ENCODE measurements at places on chromosomes 16 and 17.

DNA sequence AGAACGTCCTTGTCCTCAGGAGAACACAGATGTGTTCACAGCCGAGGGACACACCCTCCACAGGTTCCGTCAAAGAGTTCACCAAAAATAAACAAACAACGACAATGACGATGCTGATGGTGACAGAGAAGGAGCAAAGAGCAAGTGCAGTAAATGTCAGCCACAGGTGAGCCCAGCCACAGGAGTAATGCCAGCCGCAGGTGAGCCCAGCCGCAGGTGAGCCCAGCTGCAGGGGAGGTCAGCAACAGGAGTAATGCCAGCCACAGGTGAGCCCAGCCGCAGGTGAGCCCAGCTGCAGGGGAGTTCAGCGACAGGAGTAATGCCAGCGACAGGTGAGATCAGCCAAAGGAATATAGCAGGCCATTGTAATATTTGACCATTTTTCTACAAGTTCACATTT, 315.2 kb downstream of the FOXL1 start:
- DNase-seq = no peak

- DNase-seq = no peak
Measured at GRCh38 chr16:386641-387156, 4.9 kb upstream of the PGAP6 start.

- no peak for DNase-seq
Measured at GRCh38 chr16:54477714-54478113, 191.1 kb upstream of the IRX3 start.

GRCh38 chr17:48299760-48300159, 130.3 kb downstream of the SKAP1 start:
- no peak for DNase-seq

- no peak for DNase-seq
Measured at GRCh38 chr17:51319186-51319585, 58.8 kb downstream of the UTP18 start.

DNA sequence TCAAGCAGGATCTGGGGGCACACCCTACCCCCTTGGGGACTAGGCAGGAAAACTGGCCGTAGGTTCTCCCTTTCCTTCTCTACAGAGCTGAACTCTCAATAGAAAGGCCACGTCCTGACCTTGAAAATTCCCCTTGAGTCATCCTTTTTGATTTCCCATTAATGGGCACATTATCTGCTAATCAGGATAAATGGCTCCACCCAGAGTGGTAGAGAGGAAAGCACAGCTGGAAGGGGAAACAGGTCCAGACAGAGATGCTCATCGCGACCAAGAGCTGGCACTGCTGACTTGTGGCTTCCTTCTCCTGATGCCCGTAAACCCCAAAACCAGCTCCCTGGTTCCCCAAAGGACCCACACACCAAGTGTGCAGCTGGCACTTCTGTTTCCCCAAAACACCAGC, 206.5 kb upstream of the CDH5 start:
- DNase-seq = peak; percentile 12

- peak; percentile 61 for DNase-seq
Measured at GRCh38 chr16:53999841-54000240, 286.7 kb downstream of the IRX3 start.

GRCh38 chr16:10080051-10080772, 102.0 kb downstream of the GRIN2A start:
- DNase-seq = peak; percentile 32

DNA sequence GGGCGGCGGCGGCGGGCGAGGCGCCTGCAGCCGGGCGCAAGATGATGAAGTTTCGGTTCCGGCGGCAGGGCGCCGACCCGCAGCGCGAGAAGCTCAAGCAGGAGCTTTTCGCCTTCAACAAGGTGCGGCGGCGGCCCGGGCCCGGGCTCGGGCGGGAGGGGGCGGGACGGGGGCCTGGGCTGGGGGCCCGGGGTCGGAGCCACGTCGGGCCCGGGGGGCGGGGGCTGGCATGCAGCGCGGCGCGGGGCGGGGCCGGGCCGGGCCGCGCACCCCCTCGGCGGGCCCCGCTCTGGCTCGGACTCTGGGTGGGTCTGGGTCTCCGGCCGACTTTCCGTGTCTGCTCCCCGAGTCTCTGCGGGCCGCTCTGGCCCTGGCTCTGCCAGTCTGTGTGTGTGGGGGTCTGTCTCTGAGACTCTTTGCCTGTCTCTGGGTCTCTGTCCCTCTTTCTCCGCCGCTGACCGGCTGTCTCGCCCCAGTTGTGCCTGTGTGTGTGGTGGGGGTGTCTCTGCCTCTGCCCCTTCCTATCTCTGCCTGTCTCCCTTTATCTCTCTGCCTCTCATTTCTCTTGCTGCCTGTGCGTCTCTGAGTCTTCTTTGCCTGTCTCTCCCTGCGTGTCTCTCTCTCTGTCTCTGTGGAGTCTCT, 328 bp downstream of the LLGL1 start:
- DNase-seq = no peak

GRCh38 chr17:48244121-48244711, 136.7 kb downstream of the SNX11 start:
- peak; percentile 53 for DNase-seq

DNA sequence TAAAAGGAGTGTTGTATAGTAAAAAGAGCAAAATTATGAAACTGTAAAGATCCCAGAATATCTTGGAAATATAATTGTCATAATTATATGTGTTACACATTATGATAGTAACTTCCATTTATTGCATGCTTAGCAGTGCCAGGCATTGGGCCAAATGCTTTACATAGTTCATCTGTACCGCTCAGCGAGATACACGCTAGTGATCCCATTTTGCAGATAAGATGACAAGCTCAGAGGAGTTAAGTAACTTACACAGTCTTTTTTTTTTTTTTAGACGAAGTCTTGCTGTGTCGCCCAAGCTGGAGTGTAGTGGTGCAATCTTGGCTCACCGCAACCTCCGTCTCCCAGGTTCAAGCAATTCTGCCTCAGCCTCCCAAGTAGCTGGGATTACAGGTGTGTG, 6.8 kb upstream of the EZH1 start:
- DNase-seq = peak; percentile 52

DNA sequence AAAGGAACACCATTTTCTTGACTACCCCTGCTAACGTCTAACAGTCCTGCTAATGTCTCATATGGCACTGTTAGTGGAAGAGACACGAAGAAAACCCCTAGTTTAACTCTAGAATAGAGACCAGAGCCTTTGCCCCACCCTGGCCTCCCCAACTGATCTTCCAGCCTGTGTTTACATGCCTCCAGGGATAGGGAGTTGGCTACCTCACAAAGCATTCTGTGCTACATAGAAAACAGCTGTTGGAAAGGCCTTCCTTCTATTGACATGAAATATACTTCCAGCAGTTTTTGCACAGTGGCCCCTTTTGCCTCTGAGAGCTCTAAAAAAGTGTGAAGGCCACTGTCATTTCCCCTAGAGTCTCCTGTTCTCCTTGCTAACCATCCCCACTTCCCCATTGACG, 73.1 kb downstream of the ASIC2 start:
- DNase-seq = no peak

GRCh38 chr17:8101721-8102120, 14.2 kb upstream of the ALOX12B start:
- no peak for DNase-seq

GRCh38 chr17:45577571-45578279, 87.2 kb upstream of the PLEKHM1 start:
- DNase-seq = no peak

DNA sequence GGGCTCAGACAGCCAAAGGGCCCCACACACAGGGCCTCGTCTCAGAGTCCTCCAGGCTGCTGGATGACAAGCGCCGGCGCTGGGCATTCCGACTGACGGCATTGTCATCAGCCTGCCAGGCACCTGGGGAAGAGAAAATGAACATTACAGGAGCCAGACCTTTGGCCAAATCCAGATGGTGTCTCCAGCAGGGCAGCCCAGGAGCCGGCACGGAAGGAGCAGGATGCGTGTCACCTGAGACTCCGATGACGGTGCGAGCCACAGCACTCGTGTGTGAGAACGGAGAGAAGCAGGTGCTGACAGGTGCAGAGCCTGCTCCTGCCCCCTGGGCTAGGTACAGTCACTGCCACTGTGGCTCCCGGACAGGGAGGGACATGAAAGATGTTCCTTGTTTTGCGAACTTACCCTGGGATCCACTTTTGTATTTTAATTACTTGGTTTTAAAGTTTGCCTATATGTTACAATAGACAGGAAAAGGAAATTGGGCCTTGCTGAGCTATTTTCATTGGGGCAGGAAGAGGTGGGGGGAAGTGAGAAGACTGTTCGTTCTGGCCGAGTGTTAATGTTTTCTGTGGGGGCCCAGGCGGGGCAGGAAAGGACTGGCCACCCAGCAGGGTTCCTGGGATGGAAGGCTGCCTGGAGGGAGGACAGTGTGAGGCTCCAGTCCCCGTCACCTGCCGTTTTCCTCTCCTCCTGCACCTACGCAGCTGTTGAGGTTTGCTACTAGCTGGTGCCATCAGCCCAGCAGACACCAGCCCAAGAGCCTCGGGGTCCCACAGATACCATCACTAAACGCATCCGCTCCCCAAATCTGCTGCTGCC, 4.4 kb upstream of the FOXJ1 start:
- no peak for DNase-seq

- peak; percentile 16 for DNase-seq
Measured at GRCh38 chr16:24853169-24853824, 7.5 kb downstream of the SLC5A11 start.

GRCh38 chr16:48409839-48410632, 24.8 kb upstream of the SIAH1 start:
- peak; percentile 97 for DNase-seq

DNA sequence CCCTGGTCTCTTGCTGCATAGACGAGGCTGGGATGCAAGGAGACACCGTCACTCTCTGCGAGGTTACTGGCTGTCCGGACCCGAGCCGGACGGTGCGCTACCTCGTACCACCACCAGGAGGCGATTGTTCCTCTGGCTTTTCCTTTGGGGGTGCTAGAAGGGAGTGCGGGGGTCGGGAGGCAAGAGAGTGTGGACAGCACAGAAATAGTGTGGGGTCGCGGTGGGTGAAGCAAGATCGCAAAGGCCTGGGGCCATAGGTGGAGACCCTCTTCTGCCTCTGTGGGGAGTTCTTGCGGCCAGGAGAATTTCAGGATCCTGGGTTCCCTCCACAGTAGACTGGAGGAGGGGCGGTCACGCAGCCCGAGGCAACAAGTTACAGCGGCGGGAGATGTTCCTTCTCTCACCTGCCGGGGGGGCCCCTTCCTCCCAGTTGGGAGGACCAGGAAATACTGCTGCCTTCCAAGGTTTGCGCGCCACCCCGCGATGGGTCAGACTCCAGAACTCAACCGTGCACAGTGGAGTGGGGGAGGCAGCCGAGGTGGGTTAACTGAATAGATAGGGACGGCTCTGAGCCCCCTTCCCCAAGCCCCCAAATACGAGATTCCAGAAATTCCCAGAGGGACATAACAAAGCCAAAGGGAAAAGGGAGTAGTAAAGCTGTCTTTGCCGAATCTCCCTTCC, 6.9 kb downstream of the PHOSPHO1 start:
- no peak for DNase-seq
